ENCODE measurements at places on chromosomes 5 and 9.

- DNase-seq = peak; percentile 67
Measured at GRCh38 chr5:135367076-135367475, 32.0 kb downstream of the MACROH2A1 start.

DNA sequence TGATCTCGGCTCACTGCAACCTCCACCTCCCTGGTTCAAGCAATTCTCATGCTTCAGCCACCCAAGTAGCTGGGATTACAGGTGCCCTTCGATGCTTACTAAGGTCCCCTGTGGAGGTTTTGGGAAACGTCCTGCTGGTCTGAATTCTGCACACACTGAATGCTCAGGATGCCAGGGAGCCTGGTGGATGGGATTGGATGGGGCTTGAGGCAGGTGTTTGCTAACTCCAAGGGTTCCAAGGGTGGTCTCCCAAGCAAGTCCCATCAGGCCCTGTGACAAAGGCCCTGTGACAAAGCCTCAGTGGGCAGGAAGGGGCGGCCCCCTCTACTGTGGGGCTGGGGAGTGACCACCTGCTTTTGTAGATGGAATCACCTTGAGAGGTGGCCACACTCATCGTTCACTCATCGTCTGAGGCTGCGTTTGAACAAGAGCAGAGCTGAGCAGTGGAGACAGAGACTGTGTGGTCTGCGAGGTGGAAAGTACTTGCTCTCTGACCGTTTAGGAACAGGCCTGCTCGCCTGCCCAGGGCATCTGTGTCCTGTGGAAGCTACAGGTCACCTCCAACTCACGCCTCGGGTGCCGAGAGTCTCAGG is 40.2 kb downstream of the MRPL36 start:
- DNase-seq = no peak

- no peak for DNase-seq
Measured at GRCh38 chr9:136196404-136197083, 8.4 kb downstream of the LHX3 start.

DNA sequence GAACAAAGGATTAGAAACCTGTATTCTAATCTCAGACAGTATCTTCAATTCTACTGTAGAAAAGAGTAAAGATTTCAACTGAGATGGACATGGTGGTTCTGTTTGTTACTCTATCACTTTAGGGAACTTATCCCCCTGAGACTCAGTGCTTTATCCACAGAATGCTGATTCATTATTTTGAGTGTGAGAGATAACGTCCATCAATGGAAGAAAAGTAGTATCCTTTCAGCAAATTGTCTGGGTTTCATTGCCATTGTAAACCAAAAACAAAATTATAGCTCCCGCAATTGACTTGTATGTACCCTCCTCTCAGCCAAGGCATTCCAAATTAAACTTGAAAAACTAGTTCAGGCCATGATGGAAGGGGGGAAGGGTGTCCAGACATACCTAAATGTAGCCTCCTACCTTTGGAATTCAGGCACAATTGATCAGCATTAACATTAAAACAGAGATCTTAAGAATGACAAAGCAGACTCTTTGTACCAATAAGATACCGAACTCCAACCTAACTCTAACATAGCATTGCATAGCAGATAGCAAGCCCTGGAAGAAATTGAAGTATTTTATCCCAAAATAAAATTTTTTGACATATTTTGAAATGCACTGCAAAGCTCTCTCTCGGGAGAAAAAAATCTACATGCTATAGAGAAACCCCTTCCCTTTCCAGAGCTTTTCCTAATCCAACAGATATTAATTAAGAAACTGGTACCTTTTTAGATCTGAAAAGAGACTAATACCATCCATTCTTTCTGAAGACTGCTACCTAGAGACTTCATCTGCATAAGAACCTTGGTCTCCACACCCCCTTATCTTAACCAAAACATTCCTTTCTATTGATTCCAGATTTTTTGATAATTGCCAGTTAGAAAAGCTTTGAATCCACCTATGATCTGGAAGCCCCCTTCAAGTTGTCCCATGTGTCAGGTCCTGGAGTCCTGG is 1055.7 kb downstream of the PTPRD start:
- no peak for DNase-seq

- DNase-seq = no peak
Measured at GRCh38 chr9:93237540-93237939, 53.6 kb downstream of the WNK2 start.

DNA sequence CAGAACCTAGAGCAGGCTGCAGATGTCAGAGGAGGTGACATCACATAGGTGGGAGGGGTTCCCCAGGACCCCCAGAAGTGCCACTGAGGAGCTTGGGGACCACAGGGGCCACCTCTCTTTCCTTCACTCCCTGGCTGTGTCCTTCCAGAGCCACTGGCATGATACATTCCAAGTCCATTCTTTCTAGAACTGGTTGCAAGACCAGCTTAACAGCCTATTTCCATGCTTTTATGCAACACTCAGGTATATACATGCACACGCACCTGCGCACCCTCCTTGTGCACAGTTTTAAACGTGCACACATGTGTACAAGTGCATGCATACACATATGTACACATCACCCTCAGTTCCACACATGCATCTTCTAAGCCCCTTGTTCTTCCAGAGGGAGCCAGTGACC is 39.7 kb downstream of the SLC6A7 start:
- no peak for DNase-seq

- DNase-seq = no peak
Measured at GRCh38 chr5:154205441-154206117, 15.0 kb downstream of the GALNT10 start.

DNA sequence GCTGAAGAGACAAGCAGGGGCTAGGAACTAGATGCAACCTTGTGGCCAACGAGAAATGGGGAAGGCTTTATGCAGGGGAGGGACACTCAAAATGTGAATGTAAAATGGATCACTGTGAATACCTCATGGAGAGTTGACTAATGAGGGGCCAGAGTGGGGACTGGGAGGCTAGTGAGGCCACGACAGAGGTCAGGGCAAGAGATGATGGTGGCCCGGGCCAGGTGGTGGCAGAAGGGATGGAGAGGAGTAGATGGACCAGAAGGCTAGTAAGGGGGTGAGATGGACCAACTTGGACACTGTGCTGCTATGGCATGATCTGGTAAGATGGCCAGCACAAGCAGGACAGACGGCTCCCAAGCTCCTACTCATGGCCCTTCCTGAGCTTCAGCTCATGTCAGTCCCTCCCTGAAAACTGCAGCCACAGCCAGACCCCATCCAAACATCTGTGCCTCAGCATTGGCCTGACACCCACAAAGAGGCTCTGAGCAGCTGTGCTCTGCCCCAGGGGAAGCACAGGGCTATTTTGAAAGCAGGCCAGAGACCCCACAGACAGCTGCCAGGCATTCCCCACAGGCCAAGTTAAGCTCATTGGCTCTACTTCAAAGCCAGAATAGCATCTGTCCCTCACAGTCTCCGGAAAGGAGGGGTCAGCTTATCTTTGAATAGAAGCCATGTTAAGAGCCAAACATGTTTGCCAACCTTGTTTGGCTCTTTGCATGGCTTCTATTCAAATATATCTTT is 22.1 kb downstream of the P4HA2 start:
- no peak for DNase-seq

GRCh38 chr9:89351584-89352300 is 33.4 kb downstream of the SECISBP2 start:
- DNase-seq = no peak

GRCh38 chr9:137985637-137986071 is 108.1 kb downstream of the CACNA1B start:
- no peak for DNase-seq

GRCh38 chr5:52751137-52751536 is 36.6 kb upstream of the ITGA1 start:
- DNase-seq = no peak

- no peak for DNase-seq
Measured at GRCh38 chr9:8778356-8778755, 978.8 kb upstream of the DMAC1 start.

- DNase-seq = no peak
Measured at GRCh38 chr9:114238891-114239875, 83.7 kb upstream of the ORM1 start.

- no peak for DNase-seq
Measured at GRCh38 chr5:53303105-53303504, 177.3 kb upstream of the FST start.

- no peak for DNase-seq
Measured at GRCh38 chr5:152505442-152506042, 100.5 kb upstream of the NMUR2 start.

- DNase-seq = no peak
Measured at GRCh38 chr5:56302027-56302426, 68.9 kb upstream of the ANKRD55 start.

- DNase-seq = no peak
Measured at GRCh38 chr9:38036359-38037084, 32.5 kb downstream of the SHB start.

DNA sequence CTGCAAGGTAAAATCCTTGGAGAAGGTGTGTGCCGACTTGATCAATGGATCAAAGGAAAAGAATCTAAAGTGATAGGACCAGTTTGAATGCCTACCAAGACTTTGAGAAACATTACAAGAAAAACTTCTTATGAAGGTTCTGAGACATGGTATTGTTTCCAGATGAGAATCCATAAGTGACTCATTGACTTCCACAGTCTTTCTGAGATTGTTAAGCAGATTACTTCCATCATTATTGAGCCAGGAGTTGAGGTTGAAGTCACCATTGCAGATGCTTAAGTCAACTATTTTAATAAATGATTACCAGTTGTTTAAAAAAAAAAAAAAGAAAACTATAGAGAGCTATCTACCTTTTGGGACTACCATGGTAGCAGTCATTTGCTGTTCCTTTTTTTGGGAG is 7.0 kb downstream of the LNPEP start:
- no peak for DNase-seq

DNA sequence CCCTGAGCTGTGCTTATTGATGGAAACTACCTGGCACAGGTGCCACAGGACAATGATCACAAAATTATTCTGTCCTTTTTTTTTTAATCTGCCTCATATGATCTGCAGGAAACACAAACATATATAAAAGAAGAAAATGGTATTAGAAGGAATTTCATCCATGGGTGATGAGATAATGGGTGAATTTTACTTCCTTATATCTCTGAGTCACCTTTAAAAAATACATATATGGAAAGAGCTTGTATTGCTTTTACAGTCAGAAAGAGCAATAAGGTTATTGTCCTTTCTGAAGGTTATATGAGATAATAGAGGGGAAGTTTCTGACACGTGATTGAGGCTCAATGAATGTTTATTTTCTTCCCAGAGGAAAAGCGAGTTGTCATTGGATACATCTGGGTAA is 31.6 kb downstream of the NEURL1B start:
- DNase-seq = no peak

- DNase-seq = no peak
Measured at GRCh38 chr9:15531380-15531779, 20.6 kb upstream of the PSIP1 start.
